Hematopoietic multipotent progenitor cell treated with erythropoietin and hydrocortisone succinate and interleukin-3 and kit ligand, for 15 days (in vitro differentiated cells): ENCODE measurements at places on chromosomes 1 and 21.

DNA sequence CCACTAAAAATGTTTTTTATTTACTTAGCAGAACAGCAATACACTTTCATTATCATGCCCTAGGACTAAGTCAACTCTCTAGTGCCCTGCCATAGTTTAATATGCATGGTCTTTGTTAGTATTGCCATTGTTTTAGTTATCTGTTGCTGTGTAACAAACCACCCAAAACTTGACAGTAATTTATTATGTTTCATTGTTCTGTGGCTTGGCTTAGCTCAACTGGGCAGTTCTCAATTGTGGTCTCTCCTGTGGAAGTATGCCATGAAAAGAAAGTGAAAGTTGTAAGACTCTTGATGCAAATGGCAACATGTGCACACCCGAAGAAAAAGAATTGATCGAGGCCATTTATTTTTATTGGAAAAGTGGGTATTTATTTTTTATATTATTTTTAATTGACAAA lies 206.3 kb upstream of the KCTD3 start:
- no peak for DNase-seq

DNA sequence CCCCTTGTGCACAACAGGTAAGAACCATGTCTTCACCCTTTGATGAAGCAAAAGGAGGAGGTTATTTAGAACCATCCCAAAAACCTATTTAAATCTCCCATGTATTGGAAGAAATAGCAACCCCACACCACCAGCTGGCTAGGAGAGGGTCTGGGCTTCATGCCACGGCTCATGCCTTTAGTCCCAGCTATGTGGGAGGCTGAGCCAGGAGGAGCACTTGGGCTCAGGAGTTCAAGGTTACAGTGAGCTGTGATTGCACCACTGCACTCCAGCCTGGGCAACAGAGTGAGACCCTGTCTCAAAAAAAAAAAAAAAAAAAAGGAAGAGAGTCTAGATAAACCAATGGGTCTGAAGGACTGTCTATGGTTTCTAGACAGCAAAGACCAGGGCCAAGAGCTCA lies 197.9 kb upstream of the COA6 start:
- DNase-seq, result no peak

DNA sequence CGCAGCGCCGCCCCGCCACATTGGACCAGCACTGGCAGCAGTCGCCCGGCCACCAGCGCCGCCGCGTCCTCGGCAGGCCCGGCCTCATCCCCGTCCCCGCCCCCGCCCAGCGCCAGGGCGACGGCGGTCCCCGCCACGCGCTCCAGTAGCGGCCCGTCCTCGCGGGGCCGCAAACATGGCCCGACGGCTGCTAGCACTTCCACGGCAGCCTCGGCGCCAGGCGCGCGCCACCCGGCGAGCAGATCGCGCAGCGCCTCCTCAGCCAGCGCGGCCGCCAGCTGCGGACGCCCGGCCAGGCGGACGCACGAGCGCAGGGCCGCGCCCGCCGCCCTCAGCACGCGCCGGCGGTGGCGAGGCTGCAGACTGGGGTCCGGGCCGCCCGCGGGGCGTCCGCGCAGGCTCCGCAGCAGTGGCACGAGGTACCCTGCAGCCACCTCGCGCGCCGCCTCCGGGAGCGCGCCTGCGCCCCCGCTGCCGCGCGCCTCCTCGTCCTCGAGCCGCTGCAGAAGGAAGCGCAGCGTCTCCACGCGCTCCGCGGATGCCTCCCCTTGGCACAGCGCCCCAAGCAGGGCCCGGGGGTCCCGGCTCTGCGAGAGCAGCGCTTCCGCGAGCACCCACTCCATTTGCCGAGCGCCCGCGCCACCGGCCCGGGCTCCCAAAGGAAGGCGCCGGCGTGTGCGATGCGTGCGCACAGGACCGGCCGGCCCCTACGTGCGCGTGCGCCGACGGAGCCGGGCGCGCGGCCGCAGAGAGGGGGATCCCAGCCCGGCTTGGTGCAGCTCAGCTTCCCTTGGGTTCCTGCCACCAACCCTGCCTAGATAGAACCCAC lies at the start of gene TARBP1:
Gene TARBP1 (minus strand): TSS at position 699 of the 829 bp plus-strand sequence. CDS start 76 bp downstream, at position 623.
- DNase-seq, result peak; percentile 60

GRCh38 chr1:92425617-92426016 lies 61.1 kb downstream of the GFI1 start:
- no peak for DNase-seq

GRCh38 chr1:186497651-186498050 lies 36.7 kb upstream of the PDC start:
- no peak for DNase-seq

DNA sequence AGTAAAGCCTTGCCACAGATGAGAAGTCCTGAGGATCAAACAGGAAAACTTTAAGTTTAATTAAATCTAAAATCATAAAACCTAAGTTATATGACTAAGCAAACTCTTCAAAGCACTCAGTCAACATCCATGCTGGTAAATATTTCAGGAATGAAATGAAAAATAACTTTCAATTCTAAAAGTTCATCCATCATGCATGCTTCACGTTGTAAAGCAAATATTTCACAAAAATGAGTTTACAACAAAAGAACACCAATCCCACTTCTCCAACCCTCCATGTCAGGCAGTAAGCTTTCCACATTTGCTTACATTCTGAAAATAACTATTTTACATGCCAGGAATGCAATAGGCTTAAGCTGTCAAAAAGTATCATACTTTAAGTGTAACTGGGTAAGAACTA lies 16.8 kb downstream of the APP start:
- DNase-seq, result no peak

DNA sequence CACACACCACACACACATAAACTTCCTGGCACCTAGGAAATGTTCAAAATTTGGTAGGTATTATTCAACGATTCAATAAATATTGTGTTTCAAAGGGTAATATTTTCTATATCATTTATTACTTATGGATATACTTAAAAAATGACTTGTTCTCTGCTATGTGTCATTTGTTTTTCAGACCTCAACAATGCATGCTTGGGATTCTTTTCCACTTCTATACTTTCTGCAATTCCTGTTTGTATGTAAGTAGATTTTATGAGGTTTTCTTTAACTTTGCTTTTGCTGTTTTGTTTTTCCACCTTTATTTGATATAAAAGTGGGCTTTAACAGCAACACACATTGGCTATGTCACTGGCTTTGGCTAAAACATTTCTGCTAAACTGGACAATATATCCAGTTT lies 3.5 kb downstream of the CEP170 start:
- DNase-seq, result no peak

GRCh38 chr1:183995322-183996039 lies 42.0 kb downstream of the COLGALT2 start:
- DNase-seq, result no peak

DNA sequence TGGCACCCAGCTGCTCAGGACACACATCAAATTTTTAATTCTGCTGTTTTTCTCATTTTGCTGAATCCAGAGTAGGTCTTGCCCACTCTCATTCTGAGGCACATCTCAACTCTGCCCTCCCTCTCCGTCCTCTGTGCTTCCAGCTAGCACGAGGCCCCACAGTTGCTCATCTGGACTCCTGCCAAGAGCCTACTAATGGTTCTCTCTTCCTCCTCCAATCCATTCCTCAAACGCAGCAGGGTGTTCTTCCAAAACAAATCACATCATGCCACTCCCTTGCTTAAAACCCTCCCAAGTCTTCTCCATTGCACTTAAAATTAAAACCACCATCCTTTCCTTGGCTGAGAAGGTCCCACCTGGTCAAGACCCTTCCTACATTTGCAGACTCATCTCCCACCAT lies 49.8 kb upstream of the SCAF4 start:
- no peak for DNase-seq

DNA sequence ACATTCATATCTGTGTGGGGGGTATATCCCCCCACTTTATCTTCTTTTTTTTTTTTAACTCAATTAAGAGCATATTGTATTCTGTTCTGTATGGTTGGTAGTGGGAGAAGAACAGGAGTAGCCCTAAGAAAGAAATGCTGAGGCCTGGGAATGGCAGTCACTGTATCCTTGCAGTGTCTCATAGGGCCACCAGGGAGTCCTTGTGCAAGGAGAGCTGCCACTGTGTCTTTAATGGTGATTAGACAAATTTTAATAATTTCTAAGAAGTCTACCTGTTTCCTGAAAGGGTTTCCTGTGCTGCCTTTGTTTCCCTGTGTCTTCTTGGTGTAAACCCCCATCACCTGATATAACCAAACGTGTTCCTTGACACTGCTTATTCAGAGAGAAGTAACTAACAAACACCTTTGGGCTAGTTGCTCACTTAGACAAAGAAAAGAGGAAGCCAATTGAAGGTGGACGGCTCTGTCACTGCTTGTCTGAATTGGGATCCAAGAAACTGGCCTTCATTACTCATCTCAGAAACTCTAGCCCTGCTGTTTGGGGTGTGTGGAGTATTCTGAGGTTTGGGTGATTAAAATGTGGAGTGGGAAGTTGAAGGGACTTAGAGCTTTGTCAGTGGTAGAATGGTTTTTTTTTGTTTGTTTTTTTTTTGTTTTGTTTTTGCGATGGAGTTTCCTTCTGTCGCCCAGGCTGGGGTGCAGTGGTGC lies 15.2 kb downstream of the GIPC2 start:
- DNase-seq, result no peak

DNA sequence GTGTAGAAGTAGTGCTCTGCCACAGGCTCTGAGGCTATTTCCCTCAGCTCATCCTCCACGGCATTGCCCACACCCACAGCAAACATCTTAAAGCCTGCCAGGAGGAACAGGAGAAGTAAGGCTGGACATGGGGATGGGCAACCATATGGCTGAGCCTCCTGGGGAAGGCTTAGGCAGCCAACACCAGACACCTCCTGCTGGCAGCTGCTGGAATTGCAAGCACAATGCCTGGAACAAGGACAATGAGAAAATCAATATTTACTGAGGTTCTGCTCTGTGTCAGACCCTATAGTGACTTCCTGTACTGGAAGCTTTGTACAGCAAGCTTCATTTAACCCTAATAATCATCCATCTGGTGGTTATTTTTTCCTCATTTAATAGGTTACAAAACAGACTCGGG lies 8.2 kb downstream of the MATN1 start:
- no peak for DNase-seq

DNA sequence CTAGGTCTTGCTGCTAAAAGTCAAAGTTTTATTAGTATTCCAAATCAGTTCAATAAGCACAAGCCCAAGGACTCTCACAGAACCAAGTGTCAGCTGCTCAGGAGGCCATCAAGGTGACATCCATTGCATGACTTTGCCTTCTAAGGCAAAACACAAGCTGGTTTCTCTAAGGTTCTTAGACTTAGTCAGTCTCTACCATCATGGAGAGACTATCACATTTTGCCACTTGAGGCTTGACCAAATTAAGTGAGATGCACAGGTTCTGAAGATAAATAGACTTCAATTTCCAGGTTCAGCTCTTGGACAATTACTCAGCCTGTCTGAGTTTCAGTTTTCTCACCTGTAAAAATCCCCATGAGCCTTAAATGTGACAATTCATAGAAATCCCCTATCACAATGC lies 29.0 kb downstream of the TRIT1 start:
- no peak for DNase-seq

DNA sequence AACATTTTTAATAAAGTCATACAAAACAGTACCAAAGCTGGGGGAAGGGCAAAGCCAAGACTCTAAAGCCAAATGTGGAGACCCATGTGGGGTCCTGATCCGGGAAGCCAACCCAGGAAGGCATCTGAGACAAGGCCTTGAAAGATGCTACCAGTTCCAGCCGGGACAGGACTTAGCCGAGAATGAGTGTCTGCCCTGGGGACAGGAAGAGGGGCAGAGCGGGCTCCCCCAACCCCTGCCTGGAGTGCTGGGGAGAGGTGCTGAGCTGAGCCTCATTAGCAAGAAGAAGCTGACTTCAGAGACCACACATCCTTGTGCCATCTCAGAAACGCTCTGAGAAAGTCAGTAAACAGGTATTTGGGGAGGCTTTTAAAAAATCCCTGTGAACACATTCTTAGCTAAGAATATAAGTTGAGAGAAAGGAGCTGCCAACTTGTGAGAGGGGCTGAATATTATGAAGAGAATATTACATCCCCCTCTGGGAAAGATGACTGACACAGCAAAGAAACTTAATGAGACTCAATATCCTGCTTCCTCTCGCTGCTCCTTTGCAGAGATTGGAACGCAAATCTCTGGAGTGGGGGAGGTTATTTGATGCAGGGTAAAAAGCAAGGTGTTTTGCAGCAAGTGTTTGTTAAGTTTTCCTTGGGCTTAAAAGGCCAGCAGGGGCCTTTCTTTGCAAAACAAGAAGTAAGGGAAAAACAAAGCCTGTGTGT lies 103.3 kb upstream of the KCND3 start:
- DNase-seq, result no peak

- DNase-seq, result peak; percentile 48
Observed at GRCh38 chr1:54671985-54672608, 30.5 kb downstream of the MROH7 start.

DNA sequence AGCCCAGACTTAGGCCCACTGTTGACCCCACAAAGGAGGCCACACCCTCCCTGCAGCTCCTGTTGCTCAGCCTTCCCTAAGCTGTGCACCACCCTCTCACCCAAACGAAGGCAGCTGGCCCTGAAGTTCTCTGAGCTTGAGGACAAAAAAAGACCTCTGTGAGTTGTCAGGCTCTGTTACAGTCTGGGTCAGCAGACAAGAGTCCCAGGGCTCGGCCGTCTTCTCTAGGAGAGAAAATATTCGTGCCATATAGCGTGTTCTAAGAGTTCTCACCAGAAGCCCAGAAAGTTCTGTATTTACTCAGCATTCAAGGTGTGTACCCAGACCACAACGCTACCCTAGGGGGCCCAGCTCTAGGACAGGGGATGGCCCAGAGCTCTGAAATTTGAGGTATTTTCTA lies 25.5 kb upstream of the LYST start:
- DNase-seq, result no peak

GRCh38 chr1:225998560-225999226 lies 450 bp downstream of the SDE2 start:
- DNase-seq, result peak; percentile 66

DNA sequence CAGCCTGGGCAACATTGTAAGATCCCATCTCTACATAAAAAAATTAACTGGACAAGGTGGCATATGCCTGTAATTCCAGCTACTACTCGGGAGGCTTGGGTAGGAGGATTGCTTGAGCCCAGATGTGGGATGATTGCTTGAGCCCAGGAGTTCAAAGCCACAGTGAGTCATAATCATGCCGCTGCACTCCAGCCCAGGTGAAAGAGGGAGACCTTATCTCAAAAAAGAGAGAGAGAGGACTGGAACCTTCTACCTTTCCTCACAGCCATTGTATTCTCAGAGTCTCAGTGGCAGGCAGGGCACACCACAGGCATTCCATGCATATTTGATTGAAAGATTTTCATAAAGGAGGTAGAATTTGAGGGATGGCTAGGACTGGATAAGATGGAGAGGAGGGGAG lies 78.4 kb downstream of the KIF14 start:
- DNase-seq, result no peak

DNA sequence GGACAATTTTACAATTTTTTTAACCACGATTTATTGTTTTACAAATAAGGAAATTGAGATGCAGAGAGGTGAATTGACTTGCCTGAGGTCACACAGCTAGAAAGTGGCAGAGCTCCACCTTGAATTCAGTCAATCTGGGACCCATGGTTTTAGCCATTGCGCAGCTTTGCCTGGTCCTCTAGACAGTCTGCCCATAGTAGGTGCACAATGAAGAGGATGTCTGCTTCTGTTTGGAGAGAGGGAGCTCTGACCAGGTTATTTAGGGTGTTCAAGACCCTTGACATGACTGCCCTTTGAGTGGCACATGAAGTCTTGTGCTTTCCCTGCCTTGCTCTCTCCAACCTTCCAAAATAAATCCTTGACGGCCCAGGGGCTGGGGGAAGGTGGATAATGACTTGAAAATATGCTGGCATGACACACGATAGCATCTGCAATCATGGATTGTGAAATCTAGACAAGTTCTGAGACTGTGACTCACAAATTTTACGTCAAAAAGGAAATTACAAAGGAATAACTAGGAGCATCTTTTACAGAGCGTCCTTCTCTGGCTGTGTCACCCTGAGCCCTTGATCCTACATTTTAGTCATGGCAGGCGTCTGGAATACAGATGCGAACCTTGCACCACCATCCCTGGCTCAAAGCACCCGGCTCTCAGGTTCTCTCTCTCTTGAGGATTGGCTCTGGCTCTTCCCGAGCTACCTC lies 26.2 kb upstream of the ID3 start:
- no peak for DNase-seq
